ENCODE measurements at places on chromosomes 3 and 15.

DNA sequence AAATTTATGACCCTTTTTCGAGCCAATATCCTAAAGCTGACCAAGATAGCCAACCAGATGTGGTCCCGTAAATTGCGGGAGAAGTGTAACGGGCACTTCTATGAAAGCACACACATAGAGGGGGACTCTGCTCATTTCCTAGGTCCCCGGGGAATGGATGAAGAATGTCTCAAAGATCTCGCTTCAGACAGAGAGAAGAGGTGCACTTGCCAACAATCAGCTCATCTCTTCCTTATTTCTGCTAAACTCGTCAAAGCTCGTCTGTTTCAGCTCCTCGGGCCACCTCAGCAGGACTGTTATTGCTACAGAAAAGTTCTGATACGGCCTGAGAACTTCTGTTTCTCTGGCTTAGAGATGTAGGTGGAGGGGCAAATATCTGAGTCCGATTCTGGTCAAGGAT lies 71.8 kb downstream of the TM2D3 start:
- no peak for DNase-seq

DNA sequence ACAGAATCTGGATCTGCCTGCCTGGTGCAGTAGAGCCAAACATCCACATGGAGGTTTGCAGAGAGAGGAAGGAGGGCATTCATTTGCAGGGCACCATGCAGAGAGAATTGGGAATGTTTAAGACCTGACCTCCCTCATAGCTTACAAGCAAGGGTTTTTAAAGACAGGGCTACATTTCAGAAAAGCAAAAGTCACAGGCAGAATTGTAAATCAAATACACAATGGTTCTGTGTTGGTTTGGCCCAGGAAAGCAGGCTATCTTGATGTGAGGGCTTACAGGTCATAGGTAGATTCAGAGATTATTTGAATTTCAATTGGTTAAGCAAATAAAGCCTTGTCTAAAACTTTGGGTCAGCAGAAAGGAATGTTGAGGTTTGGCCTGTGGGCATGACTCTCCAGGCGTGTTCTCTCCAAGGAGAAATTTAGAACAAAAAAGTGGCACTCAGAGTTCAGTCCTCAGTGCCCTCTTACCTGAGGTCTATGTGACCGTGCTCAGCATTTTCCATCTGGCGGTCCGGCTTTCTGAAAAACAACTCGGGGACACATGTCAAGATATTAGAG lies 91.5 kb downstream of the CD47 start:
- no peak for DNase-seq

GRCh38 chr3:83093222-83093572 lies 1331.8 kb upstream of the GBE1 start:
- DNase-seq, result no peak

GRCh38 chr15:80502782-80503181 lies 98.6 kb downstream of the ARNT2 start:
- no peak for DNase-seq

DNA sequence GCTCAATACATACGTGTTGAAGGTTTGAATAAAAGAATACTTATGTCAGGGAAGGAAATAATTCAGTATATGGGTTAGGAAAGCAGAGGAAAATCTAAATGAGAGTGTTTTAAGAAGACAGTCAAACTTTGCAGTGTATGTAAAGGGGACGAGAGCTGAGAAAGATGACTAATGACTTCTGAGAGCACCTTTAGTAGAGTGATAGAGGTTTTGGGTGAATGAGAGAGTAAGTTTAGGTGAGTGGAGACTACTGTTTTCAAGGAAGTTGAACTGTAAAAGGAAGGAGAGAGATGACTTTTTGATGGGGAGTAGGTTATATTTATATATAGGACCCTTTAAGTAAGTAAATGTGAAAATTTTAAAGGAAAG lies 9.4 kb downstream of the TBC1D23 start:
- DNase-seq, result no peak
